Stimulated activated CD4-positive, alpha-beta T cell treated with anti-CD3 and anti-CD28 coated beads, Interleukin-1b, Interleukin-23, amount 100 ng/mL, for 4 hours (primary cell): ENCODE measurements at places on chromosomes 2 and 18.
A peak's percentile ranks its signal among the peaks of the same experiment; 100 is the strongest.

DNA sequence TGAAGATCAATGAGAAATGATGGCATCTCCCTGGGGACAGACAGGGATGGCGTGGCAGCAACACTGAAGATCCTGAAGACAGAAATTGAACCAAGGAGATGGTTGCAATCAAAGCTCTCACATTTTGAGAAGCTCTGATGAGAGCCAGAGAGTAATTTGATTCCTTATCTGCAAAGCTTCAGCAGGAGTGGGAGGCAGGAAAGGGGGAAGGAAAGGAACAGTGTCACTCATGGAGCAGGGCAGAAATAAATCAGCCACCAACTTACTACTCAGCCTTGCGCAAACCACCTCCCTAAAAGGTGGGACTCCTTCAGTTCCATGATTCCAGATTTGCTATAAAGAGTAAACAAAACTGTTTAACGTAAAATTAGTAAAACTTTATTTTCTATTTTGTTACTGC, 119.2 kb downstream of the CACNB4 start:
- no peak for DNase-seq

DNA sequence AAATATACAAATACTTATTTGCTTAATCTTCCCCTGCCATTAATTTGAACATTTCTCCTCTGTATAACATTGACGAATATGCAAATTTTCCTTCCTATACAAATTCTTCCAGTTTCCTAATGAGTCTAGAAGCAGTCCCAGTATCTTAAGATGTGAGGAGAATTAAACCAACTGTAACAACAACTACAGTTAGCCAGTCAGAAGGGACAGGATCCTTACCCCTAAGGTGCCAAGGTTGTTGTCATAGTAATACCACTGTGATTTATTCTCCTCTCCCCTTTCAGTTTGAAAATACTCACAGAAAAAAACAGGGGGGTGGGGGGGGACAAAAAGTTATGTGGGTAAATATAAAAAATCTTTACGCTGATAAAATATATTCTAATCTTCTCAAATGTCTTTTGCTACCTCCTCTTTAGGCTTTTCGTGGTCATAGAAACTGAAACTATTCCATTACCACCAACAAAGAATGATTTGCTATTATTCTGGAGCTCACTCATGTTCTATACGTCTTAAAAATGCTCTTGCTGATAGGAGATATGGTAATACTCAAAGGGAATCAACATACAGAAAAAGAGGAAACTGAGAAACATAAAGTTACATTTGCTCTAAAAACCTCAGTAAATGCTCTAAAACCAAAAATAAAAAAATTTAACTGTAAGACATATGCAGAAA, 107.6 kb downstream of the MEMO1 start:
- no peak for DNase-seq

DNA sequence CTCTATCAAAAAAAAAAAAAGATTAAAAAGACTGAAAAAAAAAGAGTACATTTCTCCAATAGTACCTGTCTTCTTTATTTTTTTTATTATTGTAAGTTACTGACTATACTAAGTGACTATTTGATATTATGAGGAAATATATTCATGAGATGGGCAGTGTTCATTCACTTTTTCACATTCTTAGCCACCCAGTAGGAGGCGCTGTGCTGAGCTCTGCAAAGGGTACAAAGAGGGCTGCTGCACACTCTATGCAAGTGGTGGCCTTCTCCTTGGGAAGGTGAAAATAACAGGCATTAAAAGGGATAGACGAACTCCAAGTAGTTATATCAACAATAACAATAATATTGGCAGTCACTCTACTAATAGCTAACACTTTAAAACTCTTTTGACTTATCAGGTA, 1034.9 kb upstream of the FANCL start:
- DNase-seq = no peak

- no peak for DNase-seq
Measured at GRCh38 chr2:67374949-67375348, 22.2 kb upstream of the ETAA1 start.

DNA sequence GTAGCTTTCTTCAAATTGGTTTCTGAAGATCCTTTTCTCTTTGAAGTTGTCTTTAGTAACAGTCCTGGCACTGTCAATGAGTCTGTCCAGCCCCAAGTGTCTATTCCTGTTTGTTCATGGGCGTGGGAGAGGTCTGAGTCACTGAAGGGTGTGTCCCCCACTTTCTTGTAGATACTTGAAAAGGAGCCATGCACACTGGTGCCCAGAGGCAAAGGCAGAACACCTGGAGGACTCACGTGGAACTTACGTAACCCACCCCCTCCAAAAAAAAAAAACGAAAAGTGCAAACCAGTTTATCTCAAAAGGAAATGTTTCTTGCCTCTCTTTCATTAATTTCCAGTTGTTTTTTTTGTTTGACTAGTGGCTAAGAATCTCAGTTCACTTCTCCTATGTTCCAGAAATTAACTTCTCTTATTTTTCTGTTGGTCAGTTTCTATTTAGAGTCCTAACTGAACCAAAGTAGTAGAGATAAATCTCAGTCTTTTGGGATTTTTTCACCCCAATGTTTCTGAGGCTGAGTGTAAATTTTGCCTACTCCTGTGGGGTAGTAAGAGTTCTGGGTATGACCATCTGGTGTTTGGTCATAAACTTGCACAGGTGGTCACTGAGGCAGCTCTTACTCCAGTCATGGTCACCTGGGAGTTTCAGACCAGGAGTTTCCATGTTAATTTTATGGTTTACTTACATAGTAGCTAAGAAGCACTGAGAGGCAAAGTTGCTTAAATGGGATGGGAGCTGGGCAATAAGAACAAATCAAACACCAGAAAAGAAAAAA, 54.9 kb downstream of the DSC3 start:
- no peak for DNase-seq

DNA sequence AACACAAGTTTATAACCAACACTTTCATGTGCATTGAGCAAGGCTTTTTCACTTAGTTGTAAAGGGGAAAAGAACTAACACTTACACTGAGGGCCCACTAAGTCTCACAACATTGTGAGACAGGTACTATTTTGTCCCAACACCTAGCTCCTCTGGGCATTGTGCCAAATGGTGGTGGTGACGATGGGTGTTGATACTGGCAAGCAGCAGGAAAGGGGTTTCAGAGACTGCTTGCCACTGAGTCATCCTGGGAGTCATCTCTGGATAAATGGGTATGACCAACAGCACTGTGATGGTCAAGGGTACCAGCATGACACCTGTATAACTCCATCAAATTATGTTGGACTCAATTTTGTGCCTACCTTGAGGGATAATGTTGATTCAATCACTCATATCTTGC, 138.8 kb upstream of the ITGA6 start:
- DNase-seq = peak; percentile 19

GRCh38 chr2:174561283-174561971, 36.2 kb downstream of the WIPF1 start:
- DNase-seq = no peak

DNA sequence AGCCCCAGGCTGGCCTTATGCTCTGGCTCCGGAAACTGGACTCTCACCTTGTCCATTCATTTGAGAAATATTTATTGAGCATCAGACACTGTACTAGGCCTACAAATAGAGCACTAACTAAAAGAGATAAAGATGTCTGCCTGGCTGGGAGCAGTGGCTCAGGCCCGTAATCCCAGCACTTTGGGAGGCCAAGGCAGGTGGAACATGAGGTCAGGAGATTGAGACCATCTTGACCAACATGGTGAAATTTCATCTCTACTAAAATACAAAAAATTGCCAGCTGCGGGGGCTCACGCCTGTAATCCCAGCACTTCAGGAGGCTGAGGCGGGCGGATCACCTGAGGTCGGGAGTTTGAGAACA, 7.6 kb upstream of the MRPL33 start:
- DNase-seq = no peak

GRCh38 chr2:196284866-196285557, 113.6 kb upstream of the STK17B start:
- DNase-seq = no peak

DNA sequence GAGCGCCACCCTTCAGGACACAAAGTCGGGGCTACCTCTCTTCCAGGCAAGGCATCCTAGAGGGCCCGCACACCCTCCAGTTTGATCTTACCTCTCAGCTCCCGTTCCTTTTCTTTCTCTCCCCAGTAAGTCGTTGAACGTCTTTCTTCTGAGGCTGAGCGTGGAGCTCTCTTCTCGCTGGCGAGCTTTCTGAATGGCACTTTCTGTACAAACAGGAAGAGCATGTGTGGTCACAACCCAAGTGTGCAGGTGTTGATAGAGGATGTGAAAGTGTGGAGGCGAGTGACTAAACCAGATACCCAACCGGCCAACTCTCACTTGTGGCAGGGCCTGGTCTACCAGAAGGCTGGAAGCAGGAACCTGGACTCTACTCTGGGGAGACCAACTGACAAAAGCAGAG, at the start of gene AFF3:
Gene AFF3, minus strand, starts transcription at position 198 of the 400 bp plus-strand sequence. CDS start 38,136 bp downstream, outside the sequence.
- no peak for DNase-seq

DNA sequence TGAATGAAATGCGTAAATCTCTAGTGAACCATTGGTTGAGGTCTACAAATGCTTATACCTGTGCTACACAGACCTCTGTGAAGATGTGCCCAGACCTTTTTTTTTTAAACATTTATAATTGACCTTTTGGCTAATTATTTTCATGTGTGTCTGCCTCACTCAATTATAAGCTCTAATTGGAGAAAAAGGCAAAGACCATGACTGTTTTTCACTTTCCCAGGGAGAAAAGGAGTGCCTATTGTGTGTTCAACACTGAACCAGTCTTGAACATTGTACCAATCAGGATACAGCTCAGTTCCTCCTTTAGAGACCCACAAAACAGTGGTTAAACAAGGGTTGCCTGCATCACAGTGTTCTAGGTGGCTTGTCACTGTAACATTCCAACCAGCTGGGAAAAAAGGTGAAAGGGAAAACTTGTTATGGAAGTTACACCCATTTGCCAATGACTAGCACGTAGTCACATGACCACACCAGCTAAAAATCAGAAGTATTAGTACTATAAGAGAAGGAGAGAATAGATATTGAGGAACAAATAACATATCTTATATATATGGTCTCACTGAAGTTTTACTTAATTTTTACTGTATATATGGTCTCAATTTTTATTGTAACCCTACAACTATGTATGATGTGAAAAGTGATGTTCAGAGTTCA, 13.4 kb downstream of the TANK start:
- DNase-seq = no peak

DNA sequence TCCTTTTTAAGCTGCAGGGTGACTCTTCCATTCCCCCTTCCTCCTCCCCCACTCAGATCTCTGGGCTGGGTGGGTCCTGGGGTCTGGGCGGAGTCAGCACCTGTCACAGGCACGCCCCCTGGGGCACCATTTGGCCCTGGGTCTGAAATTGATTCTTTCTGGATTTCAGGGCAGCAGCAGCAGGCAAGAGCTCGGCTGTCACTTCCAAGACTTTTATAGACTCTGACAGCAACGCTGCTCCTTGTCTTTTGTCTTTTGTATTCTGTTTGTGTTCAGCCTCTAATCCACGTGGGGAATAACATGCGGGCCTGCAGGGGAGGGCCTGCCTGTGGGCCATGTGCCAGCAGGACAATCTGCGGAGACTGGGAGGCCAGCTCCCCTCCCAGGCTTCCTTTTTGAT, 3.9 kb downstream of the BOD1L2 start:
- no peak for DNase-seq

- no peak for DNase-seq
Measured at GRCh38 chr18:49169037-49169521, 218.3 kb upstream of the SMAD7 start.
